Activated naive CD4-positive, alpha-beta T cell treated with anti-CD3 and anti-CD28 coated beads, Interleukin-2, amount 10 ng/mL, durations not matched to agents 7 days and 5 days (primary cell): ENCODE measurements at places on chromosomes 1 and 21.
A peak's percentile ranks its signal among the peaks of the same experiment; 100 is the strongest.

DNA sequence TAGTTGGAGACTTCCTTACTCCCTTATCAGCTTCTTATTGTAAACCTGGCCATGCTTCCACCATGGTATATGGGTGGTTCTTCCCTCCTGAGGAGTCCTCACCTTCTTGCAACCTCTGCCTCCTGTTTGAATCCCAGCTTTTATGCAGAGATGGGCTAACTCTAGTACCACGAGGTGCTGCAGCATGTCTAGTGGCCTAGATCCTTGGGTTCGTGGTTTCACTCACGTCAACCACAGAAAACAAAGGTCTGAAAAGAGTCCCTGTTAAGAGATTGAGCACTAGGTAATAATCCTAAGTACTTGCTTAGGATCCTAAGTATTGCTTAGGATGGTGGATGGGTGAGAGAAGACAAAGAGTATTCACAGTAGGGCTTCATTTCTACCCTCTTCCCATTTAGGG lies 133.7 kb downstream of the FCRL5 start:
- no peak for DNase-seq

GRCh38 chr1:119139403-119139802 lies 1.1 kb downstream of the WARS2 start:
- peak; percentile 27 for DNase-seq

DNA sequence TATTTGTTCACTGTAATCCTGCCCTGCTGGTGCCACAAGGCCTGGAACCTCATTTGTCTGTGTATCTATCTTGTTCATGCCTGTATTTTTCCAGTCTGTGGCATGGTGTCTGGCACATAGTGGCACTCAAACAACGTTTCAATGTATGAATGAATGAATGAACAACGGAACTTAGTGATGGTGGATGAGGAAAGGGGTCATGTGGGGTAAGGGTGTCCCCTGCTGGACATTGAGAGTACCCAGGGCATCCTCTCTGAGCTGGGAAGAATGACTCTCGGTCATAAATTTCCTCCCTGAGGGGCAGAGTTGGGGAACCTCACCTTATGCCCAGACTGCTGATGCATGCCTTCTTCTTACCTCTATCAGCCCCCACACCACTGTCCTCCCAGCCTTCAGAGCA lies 18.9 kb upstream of the ZNF683 start:
- peak; percentile 77 for DNase-seq

- DNase-seq, result no peak
These were observed 65.4 kb downstream of the C21orf91 start for GRCh38 chr21:17753736-17754135.

GRCh38 chr21:15076730-15077129 lies 11.9 kb upstream of the NRIP1 start:
- DNase-seq, result no peak

DNA sequence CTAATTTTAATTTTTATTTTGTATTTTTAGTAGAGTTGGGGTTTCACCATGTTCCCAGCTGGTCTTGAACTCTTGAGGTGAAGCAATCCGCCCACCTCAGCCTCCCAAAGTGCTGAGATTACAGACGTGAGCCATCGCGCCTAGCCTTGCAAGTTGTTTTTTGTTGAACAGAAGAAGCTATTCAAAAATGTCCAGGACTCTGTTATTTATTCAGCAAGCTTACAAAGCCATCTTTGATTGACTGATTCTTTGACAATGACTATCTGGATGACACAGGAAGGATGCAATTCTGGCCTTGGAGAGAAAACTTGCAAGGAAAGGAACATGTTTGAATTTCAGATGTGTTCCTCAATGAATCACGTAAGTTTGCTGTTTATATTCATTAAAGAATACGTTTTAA lies 63.5 kb downstream of the MAP3K7CL start:
- no peak for DNase-seq

- no peak for DNase-seq
These were observed 43.0 kb downstream of the MACO1 start for GRCh38 chr1:25473653-25474225.

DNA sequence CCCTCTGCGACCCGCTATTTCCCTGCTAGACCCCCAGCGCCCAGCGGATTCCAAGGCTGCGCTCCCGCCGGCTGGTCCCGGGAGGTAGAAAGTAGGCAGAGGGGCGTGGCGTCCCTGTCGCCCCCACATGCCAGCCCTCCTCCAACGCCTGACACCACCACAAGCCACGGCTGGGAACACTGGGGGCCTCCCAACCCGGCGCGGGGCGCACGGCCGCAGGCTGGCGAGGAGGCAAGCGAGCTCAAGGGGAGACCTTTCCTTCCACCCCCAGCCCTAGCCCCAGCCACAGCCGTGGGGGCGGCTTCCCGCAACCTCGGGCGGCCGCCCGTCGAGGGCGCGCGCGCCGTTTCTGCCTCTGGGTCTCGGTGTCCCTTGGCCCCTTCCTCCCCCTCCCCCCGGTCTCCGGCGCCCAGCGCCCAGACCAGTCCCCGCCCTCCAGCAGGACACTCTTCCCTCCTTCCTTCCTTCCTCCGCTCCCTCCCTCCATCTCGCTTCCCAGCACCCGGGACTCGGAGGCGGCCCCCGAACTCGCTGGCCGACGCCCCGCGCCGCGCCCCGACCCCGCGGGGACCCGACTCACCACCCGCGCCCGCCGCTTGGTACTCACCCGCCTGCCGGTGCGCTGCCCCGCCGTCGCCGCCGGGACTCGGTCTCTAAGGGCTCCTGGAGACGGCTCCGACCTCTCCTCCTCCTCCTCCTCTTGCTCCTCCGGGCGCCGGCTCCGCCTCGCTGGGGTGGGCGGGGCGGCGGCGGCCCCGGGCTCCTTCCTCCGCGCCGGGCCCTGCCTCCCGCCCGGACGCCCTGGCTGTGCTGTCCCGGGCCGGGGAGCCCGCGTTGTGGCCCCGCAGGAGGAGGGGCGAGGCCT lies at the start of gene GNG12:
GNG12 (minus strand) TSS at position 731 of the 865 bp plus-strand sequence. CDS start 125,781 bp downstream, outside the sequence.
- DNase-seq, result peak; percentile 44

GRCh38 chr1:51421964-51422363 lies 91.6 kb upstream of the TTC39A start:
- DNase-seq, result no peak

DNA sequence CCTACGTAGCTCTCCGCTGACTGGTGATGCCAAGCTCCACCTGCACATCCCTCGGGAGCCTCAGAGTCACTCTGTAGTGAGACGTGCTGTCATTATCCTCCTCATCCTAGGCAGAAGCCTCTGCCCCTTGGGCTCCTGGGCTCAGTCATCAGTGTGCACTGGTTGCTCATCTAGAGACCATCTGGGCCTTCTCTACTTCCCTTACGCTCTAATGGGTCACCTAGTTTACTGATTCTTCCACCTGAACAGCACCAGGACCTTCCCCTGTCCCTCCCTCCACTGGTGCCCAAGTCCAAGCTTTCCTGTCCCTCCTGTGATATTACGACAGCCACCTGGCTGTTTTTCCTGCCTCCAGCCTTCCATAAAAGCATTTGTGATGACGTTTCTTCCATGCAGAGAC lies 136.1 kb upstream of the ERRFI1 start:
- DNase-seq, result no peak

- DNase-seq, result no peak
These were observed 1.2 kb downstream of the SNAPIN start for GRCh38 chr1:153659656-153660055.

DNA sequence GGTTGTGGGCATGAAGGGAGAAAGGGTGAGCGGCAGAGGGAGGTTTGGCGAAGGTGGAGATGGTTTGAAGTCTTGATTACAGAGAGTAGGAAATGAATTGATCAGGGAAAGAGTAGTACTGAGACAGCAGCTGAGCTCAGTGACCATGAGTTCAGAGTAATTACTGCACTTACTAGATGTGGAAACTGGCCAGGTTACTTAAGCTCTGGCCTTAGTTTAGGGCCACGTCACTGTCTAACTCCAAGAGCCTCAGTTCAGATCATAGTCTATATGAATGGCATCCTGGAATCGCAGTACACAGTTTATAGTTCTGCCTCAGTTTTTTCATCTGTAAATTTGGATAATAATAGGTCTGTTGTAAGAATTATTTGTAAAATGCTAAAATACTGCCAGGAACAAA lies 78.1 kb downstream of the KCTD3 start:
- no peak for DNase-seq

DNA sequence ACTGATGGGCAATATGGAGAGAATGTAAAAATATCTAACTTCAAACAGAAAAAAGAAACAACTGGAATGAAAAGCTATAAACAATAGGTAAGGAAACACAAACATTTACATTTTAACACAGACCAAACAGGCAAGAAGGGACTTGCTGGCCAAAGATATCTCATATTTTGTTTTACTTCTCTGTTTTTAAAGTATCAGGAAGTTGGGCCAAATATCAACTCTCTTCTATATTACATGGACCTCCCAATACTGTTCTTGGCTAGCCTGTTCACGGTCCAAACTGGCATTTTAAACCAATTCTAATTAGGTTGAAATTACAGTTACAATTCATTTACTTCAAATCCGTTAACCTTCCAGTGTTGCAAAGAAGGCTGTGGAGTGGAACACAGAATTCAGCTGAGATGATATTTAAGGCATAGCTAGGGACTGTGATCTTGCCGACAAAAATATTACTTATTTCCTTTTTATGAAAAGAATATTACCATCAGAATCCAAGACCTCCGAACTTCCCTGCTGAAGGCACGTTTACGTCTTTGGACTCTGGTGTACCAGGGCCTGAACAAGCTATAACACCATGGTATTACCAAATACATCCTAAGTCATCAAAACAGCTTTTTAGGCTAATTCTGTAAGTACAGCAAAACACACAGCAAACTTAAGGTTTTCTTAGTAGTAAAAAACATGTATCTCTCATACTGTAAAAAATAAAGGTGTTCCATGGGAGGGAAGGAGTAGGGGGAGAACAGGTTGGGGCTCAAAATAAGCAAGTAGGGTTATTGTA lies 165.4 kb downstream of the RUNX1 start:
- no peak for DNase-seq

- DNase-seq, result no peak
These were observed 18.1 kb downstream of the KHDRBS1 start for GRCh38 chr1:32031578-32032274.

- DNase-seq, result no peak
These were observed 119.0 kb downstream of the ROR1 start for GRCh38 chr1:63892632-63893395.

GRCh38 chr1:14852291-14852690 lies 253.8 kb downstream of the KAZN start:
- DNase-seq, result no peak

DNA sequence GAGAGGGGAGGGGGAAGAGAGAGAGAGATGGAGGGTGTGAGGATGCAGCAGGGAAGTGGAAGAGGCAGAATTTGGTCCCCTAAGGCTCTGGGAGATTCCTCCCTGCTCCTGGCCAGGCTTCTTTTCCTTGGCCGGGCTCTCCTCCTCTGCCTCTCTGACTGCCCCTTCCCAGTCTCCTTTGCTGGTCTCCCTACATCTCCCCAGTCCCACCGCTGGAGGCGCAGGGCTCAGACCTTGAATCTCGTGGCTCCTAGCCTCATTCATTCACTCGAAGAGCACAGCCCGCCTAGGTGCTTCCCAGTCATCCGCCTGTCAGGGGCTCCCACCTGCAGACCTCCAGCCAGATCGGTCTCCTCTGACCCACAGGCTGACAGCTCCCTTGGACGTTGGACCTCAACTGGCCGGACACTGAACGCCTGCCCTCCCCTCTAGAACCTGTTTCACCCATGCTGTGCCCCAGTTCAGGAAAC lies 76.5 kb downstream of the VWA5B1 start:
- no peak for DNase-seq

- DNase-seq, result no peak
These were observed 77.6 kb downstream of the CLIC4 start for GRCh38 chr1:24822887-24823286.

GRCh38 chr1:179867493-179868330 lies 9.9 kb downstream of the TOR1AIP2 start:
- peak; percentile 69 for DNase-seq

GRCh38 chr1:180358649-180359048 lies 128.6 kb downstream of the LHX4 start:
- DNase-seq, result no peak

GRCh38 chr1:58515794-58516401 lies 30.6 kb downstream of the OMA1 start:
- peak; percentile 34 for DNase-seq

DNA sequence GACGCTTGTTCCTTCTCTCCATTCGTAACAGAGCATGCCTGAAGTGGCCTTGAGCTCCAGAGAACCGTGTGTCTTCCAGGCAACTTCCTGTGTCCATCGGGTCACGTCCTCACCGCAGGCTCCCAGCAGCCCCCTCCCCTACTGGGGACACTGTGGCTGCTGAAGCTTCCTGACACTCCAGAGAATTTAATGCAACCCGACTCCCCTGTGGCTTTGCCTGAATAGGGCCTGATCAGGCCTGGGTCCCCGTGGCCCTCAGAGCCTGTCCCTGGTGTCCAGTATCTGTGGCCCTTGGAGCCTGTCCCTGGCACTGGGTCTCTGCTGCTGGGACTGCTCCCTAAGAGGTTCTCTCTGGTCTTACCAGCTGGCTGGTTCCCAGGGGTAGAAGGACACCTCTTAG lies 219.7 kb upstream of the VAMP3 start:
- DNase-seq, result no peak

- DNase-seq, result no peak
These were observed 617.7 kb upstream of the ADGRL2 start for GRCh38 chr1:81183051-81183450.

GRCh38 chr1:119893238-119893791 lies 3.0 kb downstream of the ADAM30 start:
- peak; percentile 56 for DNase-seq

DNA sequence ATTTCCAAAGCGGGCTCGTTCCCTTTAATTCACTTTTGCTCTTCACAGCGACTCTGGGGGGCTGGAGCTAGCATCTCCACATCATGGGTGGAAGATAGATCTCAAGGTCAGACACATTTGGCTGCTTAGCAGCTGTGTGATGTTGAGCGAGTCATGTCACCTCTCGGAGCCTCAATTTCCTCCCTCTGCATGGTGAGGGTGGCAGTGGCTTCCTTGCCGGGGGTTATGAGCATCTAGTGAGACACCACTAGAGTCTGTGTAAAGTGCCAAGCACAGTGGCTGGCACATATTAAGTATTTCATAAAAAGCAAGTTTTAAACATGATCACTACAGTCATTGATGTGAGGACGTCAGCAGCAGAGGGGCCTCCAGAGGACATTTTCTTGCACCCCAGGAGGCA lies 16.9 kb upstream of the ECE1 start:
- DNase-seq, result no peak

DNA sequence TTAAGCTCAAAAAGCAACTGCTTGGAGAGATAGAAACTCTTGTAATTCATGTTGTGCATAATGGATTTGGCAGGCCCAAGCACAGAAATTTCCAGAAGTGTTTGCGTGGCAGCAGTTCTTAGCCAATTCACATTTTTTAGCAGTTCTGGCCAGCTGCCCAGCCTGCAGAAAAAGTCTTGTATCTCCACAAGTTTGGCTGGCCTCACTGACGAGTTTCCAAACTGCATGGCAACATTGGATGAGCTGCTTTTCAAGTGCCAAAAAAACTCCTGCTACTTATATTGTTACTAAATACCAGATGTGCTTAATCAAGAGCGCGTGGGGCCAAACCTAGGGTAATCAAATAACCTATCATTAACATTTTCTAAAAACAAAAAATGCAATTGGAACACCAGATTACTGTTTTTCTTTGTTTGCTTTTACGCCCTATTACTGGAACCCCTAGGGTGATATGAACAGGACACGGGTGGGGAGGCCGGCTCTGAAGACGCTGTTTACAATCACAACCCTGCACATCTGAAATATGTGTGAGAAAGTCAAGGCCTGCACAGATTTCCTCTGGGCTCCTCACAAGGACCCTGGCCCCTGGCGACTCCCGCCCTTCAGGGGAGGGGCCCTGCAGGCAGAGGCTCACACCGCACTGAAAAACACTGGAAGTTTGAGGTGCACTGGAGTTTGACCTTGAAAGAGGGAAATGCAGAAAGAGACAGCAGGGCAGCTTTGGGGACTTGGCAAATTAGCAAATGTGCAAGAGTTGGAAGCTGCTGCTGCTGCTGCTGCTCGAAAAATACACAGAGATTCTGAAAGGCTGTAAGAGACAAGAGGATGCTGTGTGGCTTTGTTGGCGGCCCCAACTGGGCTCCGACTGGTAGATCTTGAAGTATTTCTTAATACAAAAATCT lies 55.2 kb upstream of the TARBP1 start:
- no peak for DNase-seq
